ENCODE measurements at places on chromosomes 16 and 17.

DNA sequence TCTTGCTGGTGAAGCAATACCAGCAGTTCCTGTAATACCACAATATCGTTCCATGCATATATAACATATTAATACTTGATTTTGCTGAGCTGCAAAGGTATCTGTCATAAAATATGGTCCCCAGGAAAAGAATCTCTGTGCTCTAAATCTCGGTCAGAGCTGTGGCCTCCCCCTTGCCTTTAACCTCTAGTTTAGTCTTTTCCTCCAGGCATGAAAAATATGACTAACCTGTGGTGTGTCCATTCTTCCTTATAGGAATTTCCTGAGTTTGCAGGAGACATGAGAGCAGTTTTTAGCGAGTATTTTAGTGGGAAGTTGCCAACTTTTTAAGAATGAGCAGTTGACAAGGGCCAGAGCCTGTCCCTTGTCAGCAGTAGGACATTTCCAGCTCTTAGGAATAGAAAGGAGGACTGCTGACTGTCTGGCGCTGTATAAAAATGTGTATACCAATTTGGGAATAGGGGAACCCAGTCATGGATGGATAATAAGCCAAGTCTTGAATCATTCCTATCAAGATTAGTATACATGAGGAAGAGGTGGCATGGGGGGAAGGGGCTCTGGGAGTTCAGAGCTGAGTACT lies 8.7 kb downstream of the ATXN1L start:
- ATAC-seq = no peak

GRCh38 chr17:82817947-82818346 lies 21.9 kb downstream of the ZNF750 start:
- no peak for ATAC-seq

GRCh38 chr16:85056211-85056748 lies 28.7 kb downstream of the KIAA0513 start:
- ATAC-seq = no peak

- ATAC-seq = no peak
These were observed 20.6 kb upstream of the PIK3R6 start for GRCh38 chr17:8887834-8888703.

- ATAC-seq = peak; percentile 89
These were observed 42.2 kb upstream of the CORO6 start for GRCh38 chr17:29664743-29665480.

GRCh38 chr16:12899529-12900143 lies 1.8 kb upstream of the SHISA9 start:
- peak; percentile 63 for ATAC-seq

DNA sequence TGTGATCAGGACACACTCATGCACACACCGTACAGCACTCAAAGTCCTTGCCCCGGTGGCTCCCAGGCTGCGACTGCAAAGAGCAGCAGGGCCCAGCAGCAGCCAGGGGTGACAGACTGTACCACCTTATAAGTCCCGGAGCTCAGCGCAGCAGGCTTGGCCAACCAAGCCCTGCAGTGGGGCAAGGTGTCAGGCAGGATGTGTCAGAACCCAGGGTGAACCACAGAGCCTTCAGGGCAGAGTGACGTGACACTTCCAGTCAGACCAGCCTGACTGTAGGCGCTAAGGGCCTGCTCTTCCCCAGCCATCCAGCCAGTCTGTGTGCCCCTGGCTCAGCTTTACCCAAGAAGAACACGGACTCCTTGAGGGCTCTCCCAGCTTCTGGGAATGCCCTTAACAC lies 204.1 kb downstream of the COPRS start:
- ATAC-seq = peak; percentile 99

DNA sequence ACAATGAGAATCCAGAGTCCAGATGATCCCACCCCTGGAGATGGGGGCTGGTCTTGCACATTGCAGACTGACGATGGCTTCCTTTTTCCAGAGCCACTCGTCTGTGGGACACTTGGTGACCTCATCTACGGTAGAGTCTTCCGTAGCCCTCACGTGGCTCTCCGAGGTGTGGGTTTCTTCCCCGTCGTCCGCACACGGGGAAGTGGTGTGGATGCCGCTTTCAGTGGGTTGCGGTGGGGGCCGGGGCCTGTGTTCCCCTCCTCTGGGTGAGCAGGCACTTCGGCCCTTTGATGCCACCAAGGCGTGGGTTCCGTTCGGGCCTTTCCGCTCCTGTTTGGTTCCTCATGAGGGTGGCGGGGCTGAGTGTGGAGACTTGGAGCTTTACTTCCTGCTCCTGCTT lies 21.4 kb downstream of the BAIAP2 start:
- no peak for ATAC-seq

- ATAC-seq = no peak
These were observed 21.9 kb downstream of the ZNF423 start for GRCh38 chr16:49833796-49834530.

DNA sequence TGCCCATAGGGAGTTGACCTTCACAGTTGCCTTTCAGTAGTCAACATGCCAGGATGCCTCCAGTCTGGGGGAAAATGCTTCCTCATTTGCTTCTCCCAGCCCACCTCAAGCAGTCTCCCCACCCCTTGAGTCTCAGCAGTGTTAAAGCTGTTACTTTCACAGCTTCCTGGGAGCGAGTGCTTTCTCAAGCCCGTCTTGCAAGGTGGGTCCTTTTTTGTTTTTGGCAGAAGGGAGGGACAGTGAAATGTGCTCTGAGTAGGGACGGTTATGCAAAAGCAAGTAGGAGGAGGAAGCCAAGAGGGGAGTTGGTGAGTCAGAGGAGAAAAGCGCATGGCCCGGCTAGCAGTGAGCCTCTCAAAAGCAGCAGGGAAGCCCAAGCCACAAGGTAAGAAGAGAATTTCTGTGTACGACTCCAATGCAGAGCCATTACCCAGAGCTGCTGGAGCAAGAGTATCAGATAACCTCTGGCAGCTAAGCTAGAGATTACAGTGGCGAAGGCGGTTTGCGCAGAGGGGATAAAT lies at the start of gene CHST4:
TSS of gene CHST4 (plus strand) at position 316 of the 521 bp plus-strand sequence. CDS start 10,252 bp downstream, outside the sequence.
- peak; percentile 63 for ATAC-seq

DNA sequence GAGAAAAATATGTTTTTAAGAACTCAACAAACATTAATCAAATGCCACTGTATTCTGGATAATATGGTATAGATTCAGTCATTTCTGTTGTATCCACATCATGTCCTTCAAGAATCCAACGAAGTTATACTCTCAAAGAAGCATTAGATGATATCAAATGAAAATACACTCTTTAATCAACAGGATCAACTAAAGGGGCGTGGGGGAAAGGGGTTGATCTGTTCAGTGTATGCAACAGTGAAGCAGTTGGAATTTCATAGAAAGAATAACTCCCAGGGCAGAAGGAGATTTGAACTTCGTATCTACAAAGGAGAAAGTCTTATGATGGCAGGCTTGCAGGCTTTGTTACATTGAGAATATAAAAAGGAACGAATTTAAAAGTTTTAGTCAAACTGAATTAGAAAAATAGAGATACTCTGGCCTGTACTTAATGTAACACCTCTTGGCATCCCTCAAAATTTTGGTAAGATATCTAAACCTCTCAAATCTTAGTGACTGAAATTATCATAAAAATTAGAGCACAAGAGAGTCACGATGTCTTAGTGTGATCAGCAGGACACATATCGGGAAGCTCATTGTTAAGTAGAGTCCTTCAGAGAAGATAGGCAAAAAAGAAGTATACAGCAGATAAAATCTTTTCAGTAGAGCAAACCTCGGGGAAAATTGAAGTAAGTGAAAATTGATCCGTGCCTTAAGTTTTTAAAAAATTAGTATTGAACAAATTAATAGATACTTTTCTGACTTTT lies 431.4 kb downstream of the KCNJ18 start:
- ATAC-seq = peak; percentile 39

GRCh38 chr16:52581530-52581929 lies 34.6 kb upstream of the TOX3 start:
- ATAC-seq = no peak

GRCh38 chr17:9818760-9819159 lies 3.1 kb downstream of the GSG1L2 start:
- no peak for ATAC-seq

GRCh38 chr16:81765969-81766368 lies 13.1 kb upstream of the PLCG2 start:
- ATAC-seq = no peak

DNA sequence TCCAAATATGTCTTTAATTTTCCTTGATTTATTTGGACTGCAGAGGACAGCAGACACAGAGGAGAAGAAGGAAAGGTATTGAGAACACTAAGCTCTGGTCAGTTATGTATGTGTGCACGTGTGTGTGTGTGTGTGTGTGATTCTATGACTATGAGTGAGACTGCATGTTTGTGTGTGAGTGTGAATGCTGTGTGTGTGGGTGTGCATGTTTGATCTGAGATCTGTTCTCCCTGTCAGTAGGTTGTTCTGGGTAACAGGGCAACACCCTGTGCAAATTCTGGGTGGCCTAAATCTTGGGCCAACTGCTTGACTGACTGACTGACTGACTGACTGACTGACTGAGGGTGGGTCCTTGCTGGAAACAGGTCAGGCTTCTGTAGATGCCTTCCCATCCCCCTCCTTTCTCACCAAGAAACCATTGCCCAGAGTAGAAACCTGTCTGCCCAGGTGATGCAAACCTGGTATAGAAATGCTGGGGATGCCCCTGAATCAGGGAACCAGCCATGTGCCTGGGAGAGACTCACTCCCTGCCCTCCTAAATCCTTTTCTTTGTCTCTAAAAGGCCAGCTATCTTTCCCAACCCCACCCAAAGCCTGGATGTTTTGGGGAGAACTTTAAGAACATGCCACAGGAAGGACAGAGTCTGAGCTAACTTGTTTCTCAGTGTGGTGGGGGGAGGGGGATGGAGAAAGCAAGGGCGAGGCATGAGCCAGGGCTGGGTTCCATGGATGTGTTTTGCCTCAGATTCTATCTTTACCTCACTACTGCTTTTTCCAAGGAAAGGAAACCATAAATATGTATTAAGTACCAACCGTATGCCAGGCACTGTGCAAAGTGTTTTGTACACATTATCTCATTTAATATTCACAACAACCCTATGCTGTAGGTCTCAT lies 4.5 kb upstream of the NR1D1 start:
- peak; percentile 65 for ATAC-seq

GRCh38 chr17:9874722-9875121 lies 30.3 kb downstream of the RCVRN start:
- no peak for ATAC-seq

Measured in esophagus mucosa (tissue), 1 donor.